Hair follicular keratinocyte (primary cell): ENCODE measurements at places on chromosomes 13 and 19. TPM values are rescaled to one million over a fixed set of nuclear protein-coding genes. Genes with fewer than 3 reads are reported as not detected.

ZNF430 gene
- 3.0 and 5.6 TPM in 2 replicates for total RNA-seq

NKPD1 gene
- total RNA-seq, result 1.1 and 2.1 TPM in 2 replicates

ZNF175 gene
- total RNA-seq, result 2.4 and 4.8 TPM in 2 replicates

UGGT2 gene
- total RNA-seq, result 13.9 and 29.6 TPM in 2 replicates

ZNF780B gene
- 2.2 and 2.8 TPM in 2 replicates for total RNA-seq

DAND5 gene
- total RNA-seq, result not detected in 2 replicates

TLE2 gene
- total RNA-seq, result 0.11 and 1.5 TPM in 2 replicates

TBC1D4 gene
- 9.1 and 10.4 TPM in 2 replicates for total RNA-seq
